ENCODE measurements at places on chromosomes 7 and 10. TPM values are rescaled to one million over a fixed set of nuclear protein-coding genes. Genes with fewer than 3 reads are reported as not detected.

- H3K27ac ChIP-seq: no peak overlapping the region
- no peak overlapping the region for H3K4me3 ChIP-seq
- no peak for DNase-seq
- no peaks in the 10 kb centered on the region for H3K4me1 ChIP-seq
- H3K27me3 ChIP-seq: no peaks in the 10 kb centered on the region
- H3K36me3 ChIP-seq: no peaks in the 10 kb centered on the region
These were observed 10.9 kb downstream of the CTTNBP2 start for GRCh38 chr7:117862378-117862777.

GRCh38 chr10:57162231-57162630 lies 801.2 kb upstream of the ZWINT start:
- no peak overlapping the region for H3K27ac ChIP-seq
- no peak for DNase-seq
- H3K4me1 ChIP-seq: no peaks in the 10 kb centered on the region
- no peak overlapping the region for H3K4me3 ChIP-seq

DNA sequence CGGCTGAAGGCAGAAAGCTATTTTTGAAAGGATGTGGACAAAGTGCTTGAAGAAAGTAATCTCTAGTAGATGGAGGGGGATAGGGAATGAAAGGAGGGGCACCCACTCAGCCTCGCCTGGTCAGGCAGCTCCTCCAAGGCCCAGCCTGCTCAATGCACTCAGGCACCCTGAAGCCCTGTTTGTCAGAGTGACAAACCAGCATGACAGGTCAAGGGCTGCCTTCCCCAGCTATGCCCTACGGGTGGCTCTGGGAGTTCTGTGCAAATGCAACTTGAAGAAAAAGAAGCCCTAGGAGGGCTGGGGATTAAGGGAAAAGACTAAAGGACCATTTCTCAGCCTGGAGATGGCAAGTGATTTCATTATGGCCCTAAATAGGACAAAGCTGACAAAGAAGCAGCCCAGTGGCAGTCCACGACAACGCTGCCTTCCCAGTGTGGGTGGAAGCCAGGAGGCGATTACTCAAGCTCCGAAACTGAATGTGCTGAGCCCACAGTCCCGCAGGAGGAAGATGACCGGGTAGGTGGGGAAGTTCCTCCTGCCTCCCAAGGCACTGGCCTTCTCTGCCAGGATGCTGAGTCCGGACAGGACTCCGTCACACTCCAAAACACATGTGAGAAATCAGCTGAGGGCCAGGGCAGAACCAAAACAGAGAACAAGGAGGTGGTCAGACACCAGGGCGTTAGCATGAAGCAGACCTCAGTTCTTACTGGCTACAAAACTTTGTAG lies 16.3 kb downstream of the LIPA start:
- no peak overlapping the region for H3K4me3 ChIP-seq
- H3K27me3 ChIP-seq: no peaks in the 10 kb centered on the region
- H3K4me1 ChIP-seq: no peaks in the 10 kb centered on the region
- H3K27ac ChIP-seq: no peak overlapping the region

The EPO gene
- 1.3 TPM for total RNA-seq

The SPDYE5 gene
- total RNA-seq: not detected

- H3K4me3 ChIP-seq: no peak overlapping the region
- no peak for DNase-seq
- H3K27ac ChIP-seq: no peak overlapping the region
- H3K36me3 ChIP-seq: no peaks in the 10 kb centered on the region
- H3K4me1 ChIP-seq: no peaks in the 10 kb centered on the region
These were observed 282.5 kb upstream of the TEX47 start for GRCh38 chr7:89077992-89078391.

- no peak overlapping the region for H3K4me3 ChIP-seq
- no peaks in the 10 kb centered on the region for H3K4me1 ChIP-seq
- H3K27me3 ChIP-seq: no peaks in the 10 kb centered on the region
- H3K36me3 ChIP-seq: no peaks in the 10 kb centered on the region
- DNase-seq: no peak
These were observed 11.5 kb downstream of the STEAP2 start for GRCh38 chr7:90222811-90223725.

- DNase-seq: no peak
- no peaks in the 10 kb centered on the region for H3K4me1 ChIP-seq
- H3K36me3 ChIP-seq: no peaks in the 10 kb centered on the region
These were observed 286.4 kb upstream of the MEOX2 start for GRCh38 chr7:15972862-15973275.

- peak overlapping the region; percentile 87 for H3K27ac ChIP-seq
- DNase-seq: no peak
- peak overlapping the region; percentile 67 for H3K4me3 ChIP-seq
- peaks cover 62% of the 10 kb centered on the region for H3K4me1 ChIP-seq
- no peaks in the 10 kb centered on the region for H3K36me3 ChIP-seq
These were observed 844 bp upstream of the KAT6B start for GRCh38 chr10:74825371-74826141.

DNA sequence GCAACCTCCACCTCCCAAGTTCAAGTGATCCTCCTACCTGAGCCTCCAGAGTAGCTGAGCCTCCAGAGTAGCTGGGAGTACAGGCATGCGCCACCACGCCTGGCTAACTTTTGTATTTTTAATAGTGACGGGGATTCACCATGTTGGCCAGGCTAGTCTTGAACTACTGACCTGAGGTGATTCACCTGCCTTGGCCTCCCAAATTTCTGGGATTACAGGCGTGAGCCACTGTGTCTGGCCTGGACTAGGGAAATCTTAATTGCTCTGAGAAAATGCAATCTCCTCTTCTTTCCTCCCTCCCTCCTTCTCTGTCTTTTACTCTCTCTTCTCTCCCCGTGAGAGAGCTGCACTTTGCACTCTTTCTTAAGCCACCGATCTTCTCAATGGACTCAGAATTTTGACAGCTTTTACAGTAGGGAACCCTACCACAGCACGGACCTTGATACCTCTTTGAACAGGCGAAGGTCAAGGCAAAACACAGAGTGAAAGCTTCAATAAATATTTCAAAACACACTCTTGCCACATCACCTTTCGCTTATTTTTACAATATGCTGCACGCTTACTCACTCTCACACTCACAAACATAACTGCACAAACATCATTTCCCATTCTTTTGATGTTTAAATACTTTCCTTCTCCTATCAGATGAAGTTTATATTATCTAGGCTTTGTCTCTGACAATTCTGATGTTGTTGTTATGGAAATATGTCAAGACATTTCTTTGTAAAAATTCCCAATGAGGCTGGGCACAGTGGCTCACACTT lies 173.4 kb upstream of the NRP1 start:
- H3K4me1 ChIP-seq: peaks cover 16% of the 10 kb centered on the region
- H3K4me3 ChIP-seq: no peak overlapping the region
- H3K27ac ChIP-seq: peak overlapping the region; percentile 31
- H3K27me3 ChIP-seq: no peaks in the 10 kb centered on the region
- H3K36me3 ChIP-seq: no peaks in the 10 kb centered on the region
- no peak for DNase-seq

GRCh38 chr10:87734987-87735827 lies 75.5 kb downstream of the PAPSS2 start:
- no peaks in the 10 kb centered on the region for H3K36me3 ChIP-seq
- peaks cover 15% of the 10 kb centered on the region for H3K4me1 ChIP-seq
- DNase-seq: peak; percentile 31
- H3K27ac ChIP-seq: no peak overlapping the region
- H3K4me3 ChIP-seq: no peak overlapping the region

DNA sequence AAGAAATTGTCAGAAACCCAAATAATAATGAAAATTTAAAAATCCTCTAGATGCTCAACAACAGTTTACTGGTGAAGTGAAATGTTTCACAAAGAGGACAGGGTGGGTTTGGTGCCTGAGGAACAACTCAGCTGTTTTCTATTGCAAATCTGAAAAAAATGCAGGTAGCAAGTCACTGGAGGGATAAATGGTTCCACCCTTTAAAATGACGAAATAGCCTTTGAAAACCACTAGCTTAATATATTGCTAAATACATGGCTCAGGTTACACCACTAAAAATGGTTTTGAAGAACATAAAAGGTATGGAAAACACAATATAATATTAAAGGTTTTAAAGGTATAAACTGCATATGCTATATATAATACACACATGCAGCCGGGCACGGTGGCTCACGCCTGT lies 69.5 kb downstream of the LMBR1 start:
- peaks cover 2% of the 10 kb centered on the region for H3K4me1 ChIP-seq
- no peak overlapping the region for H3K4me3 ChIP-seq
- no peaks in the 10 kb centered on the region for H3K36me3 ChIP-seq
- H3K27me3 ChIP-seq: no peaks in the 10 kb centered on the region

- no peak overlapping the region for H3K4me3 ChIP-seq
- no peak overlapping the region for H3K27ac ChIP-seq
- no peaks in the 10 kb centered on the region for H3K4me1 ChIP-seq
- no peaks in the 10 kb centered on the region for H3K27me3 ChIP-seq
- DNase-seq: no peak
These were observed 32.7 kb downstream of the R3HCC1L start for GRCh38 chr10:98167191-98167590.

DNA sequence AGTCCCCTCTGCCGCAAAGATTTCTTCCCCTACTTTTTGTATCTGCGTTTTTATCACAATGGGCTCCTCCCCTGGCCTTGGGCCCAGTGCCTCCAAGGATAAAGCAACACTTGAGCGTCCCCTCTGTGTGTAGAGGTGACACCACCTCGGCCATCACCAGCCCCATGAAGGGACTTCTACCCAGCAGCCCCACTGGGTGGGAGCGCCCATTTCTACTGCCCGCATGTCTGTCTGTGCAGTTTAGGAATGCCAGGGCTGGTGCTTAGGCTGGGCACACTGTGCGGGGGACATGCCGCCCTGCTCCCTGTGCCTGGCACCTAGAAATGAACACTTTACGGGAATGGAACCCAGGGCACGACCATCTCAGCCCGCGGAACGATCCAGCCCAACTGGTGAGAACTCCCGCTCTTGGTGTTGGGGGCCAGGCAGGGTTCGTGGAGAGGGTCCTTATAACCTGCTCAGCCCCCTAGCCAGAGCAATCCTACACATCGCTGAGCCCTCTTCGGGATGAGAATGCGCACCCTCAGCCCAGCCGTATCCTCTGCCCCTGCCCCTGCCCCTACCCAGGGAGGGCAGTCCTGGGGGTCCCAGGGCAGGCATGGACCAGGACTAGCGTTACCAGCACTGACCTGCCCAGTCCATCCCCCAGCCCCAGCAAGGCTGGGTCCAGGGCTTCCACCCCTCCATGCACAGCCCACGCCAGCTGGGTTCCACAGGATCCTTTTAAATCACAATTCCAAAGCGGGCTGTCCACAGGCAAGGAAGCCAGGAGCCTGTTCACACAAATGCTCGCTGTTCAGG lies 12.8 kb downstream of the CRYGN start:
- H3K27ac ChIP-seq: no peak overlapping the region
- H3K4me3 ChIP-seq: no peak overlapping the region
- no peaks in the 10 kb centered on the region for H3K36me3 ChIP-seq
- no peaks in the 10 kb centered on the region for H3K27me3 ChIP-seq
- peaks cover 15% of the 10 kb centered on the region for H3K4me1 ChIP-seq
- DNase-seq: no peak

The ARHGEF35 gene
- 5.3 TPM for total RNA-seq

The HOXA4 gene
- total RNA-seq: 1.6 TPM

- no peak overlapping the region for H3K4me3 ChIP-seq
- H3K27ac ChIP-seq: peak overlapping the region; percentile 51
- peaks cover 33% of the 10 kb centered on the region for H3K4me1 ChIP-seq
- H3K36me3 ChIP-seq: peaks cover 15% of the 10 kb centered on the region
- no peaks in the 10 kb centered on the region for H3K27me3 ChIP-seq
These were observed 30.9 kb downstream of the LAMB1 start for GRCh38 chr7:107972075-107972482.

GRCh38 chr7:17307558-17307957 lies 9.1 kb downstream of the AHR start:
- no peak for DNase-seq
- H3K27ac ChIP-seq: peak overlapping the region; percentile 38
- H3K36me3 ChIP-seq: peaks cover 3% of the 10 kb centered on the region
- peaks cover 36% of the 10 kb centered on the region for H3K4me1 ChIP-seq
- H3K4me3 ChIP-seq: no peak overlapping the region

GRCh38 chr7:96297876-96298275 lies 24.0 kb downstream of the SLC25A13 start:
- H3K4me1 ChIP-seq: peaks cover 18% of the 10 kb centered on the region
- no peaks in the 10 kb centered on the region for H3K36me3 ChIP-seq
- DNase-seq: no peak
- no peak overlapping the region for H3K4me3 ChIP-seq

The FUOM gene
- total RNA-seq: 12.5 TPM

DNA sequence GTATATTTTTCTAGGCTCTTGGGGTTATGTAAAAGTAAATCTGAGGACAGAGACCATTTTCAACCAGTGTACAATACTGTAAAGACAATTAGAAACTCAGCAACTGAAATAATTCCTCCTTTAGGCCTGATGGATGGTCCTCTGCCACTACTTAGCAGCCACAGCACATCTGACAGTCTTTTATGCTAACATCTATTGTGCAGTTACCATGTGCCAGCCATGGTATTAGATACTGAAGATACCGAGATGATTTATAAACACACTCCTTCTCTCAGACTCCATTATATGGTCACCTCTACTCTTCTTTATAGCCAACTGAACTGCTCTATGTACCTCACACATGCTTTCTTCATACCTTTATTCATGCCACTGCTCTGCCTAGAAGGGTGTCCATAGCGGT lies 61.2 kb upstream of the CCNJ start:
- no peaks in the 10 kb centered on the region for H3K36me3 ChIP-seq
- DNase-seq: no peak
- no peak overlapping the region for H3K27ac ChIP-seq
- H3K4me3 ChIP-seq: no peak overlapping the region
- H3K4me1 ChIP-seq: no peaks in the 10 kb centered on the region

DNA sequence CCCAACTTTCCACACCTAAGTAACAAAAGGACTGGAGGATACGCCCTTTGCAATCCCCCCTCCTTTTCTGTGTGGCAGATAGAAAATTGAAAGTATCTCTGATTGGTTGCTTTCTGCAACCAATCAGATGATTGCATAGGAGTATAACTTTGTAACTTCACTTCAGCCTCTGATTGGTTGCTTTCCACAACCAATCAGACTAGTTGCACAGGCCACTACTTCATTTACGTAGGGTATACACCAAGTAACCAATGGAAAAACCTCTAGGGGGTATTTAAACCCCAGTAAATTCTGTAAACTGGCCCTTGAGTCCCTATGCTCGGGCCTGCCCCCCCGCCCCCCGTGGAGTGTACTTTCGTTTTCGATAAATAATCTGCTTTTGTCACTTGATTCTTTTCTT lies 1080.4 kb downstream of the CNTNAP2 start:
- H3K36me3 ChIP-seq: no peaks in the 10 kb centered on the region
- no peak overlapping the region for H3K27ac ChIP-seq
- no peaks in the 10 kb centered on the region for H3K4me1 ChIP-seq
- no peak for DNase-seq

DNA sequence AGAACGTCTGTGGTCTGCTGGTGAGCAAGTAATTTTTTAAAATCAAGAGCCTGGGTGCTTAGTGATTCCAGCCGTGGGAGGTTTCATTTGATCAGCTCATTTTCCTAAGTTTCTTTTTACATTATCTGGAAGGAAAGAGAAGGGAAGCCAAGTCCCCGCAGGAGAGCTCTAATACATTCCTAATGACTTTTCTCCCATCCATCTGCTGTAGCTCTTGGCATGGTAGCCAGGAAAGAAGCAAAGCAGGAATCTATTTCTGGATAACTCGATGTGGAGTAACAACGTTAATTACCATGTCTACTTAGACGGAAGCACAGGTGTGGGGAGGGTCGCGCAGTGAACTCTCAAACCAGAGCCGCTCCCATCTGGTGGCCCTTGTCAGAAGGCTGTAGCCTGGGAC lies 121.9 kb downstream of the PAXIP1 start:
- no peak overlapping the region for H3K27ac ChIP-seq
- no peaks in the 10 kb centered on the region for H3K36me3 ChIP-seq
- no peaks in the 10 kb centered on the region for H3K4me1 ChIP-seq
- H3K4me3 ChIP-seq: no peak overlapping the region

The MRLN gene
- not detected for total RNA-seq

Data from body of pancreas (tissue), 4 donors.